ENCODE measurements at places on chromosomes 3 and 15. TPM values are rescaled to one million over a fixed set of nuclear protein-coding genes. Genes with fewer than 3 reads are reported as not detected.

PRR20G gene
- not detected for total RNA-seq

CNTN3 gene
- total RNA-seq: 3.1 TPM

PDE8A gene
- 76.3 TPM for total RNA-seq

KBTBD12 gene
- 0.56 TPM for total RNA-seq

SPATA12 gene
- total RNA-seq: not detected

RASGRP1 gene
- total RNA-seq: 6.2 TPM

CRTC3 gene
- 38.2 TPM for total RNA-seq

MON1A gene
- total RNA-seq: 7.1 TPM

GHSR gene
- total RNA-seq: not detected

- DNase-seq: no peak
These were observed 378.7 kb upstream of the TGFBR2 start for GRCh38 chr3:30227571-30228301.

GRCh38 chr3:46183330-46183729 lies 24.8 kb downstream of the CCR1 start:
- DNase-seq: no peak

DNA sequence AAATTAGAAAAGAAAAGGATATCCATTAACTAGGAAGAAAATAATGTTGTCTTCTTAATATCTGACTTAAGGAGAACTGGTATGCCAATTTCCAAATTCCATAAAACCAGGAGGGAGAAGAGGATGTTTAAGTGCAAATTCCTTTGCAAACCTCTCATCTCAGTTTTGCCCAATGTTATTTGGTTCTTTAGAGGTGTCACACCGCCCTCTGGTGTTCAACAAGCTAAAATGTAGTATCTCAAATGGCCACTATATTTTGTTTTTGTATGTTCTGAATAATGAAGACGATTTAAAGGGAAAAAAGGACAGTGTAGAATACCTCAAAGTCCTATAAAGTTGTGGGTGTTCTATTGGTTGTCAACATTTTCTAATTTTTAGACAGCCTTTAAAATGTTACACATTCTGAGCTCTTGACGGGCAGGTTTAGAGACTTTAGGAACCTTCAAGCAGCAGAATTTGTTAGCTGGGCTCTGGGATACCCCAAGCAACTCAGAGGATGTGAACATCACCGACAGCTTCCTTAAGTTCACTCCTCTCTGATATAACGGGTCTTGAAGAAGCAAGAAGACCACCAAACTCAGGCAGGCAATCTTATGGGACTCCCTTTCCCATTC lies 458.3 kb downstream of the MFSD1 start:
- DNase-seq: no peak

DNA sequence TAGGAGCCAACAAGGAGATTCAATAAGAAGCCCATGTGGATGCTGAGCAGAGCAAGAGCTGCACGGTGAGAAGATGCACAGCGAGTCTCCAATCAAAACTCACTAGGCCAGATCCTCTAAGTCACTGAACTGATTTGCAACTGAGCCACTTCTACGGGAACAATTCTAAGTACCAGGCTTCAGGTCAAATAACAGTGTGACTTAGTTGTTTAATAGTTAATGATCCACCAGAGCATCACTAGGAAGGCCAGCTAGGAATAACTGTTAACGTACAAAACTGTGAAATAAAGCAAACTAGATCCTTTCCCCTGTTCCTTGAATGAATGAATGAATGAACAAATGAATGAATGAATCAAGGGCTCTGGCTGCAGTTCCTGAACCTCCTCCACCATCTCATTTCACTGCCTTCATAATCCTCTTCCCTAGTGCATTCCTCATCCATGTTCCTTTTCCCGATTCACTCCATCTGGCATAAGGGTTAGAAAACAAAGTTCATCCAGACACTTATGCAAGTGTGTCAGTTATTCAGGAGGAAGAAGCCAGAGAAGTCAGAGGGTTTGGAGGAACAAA lies 59.7 kb downstream of the ATP8B4 start:
- DNase-seq: no peak

DNA sequence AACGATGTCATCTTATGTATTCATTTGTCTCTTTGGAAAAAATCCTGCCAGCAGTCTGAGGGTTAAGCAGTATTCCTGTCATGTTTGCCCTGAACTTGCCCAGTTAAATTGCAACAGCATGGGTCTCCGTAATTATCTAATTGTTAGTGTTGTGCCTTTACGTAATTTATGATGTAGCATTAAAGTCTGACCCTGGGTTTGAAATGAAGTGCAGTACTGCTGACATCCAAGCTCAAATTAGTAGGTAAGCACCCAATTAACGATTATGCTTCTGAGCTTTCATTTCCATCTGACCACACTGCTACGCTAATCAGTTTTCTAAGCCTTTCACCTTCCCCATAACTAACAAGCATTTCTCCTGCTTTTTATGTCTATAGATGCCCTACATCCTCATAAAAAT lies 241.8 kb downstream of the ARRDC4 start:
- DNase-seq: no peak

- DNase-seq: no peak
These were observed 2.6 kb downstream of the LTF start for GRCh38 chr3:46462111-46462510.

DNA sequence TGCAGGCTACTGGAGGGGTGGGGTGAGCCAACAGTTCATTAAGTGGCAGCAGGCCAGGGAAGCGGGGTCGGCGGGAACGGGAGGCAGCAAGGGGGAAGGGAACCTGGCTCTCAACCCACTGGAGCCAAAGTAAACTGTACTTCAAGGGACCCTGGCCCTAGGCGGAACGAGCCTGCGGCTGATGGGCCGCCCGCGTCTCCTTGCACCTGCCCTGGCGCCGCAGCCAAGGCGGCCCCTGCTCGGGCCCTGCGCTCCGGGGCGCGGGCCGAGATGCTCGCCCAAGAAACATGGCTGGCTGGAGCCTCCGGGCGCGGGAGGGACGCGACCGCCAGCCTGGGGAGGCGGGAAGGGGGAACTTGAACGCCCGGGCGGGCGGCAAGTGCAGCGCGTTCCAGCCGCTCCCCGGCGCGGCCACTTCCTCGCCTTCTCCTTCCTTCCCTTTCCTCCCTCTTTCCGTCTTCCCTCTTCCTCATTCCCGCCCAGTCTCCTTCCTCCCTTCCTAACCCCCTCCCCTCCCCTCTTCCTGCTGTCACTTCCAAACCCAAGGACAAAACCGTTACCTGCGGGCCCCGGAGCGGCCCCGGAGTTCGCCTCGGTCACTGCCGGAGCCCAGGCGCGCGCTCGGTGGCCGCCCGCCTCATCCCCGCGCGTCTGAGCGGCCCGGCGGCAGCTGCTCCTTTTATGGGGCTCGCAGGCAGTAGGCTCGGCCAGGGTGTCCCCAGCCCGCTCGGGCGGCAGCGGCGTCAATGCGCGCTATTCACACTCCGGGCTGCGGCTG lies 489.7 kb downstream of the MAGI1 start:
- DNase-seq: no peak

- DNase-seq: no peak
These were observed 257.1 kb upstream of the TRIM42 start for GRCh38 chr3:140420621-140421357.

DNA sequence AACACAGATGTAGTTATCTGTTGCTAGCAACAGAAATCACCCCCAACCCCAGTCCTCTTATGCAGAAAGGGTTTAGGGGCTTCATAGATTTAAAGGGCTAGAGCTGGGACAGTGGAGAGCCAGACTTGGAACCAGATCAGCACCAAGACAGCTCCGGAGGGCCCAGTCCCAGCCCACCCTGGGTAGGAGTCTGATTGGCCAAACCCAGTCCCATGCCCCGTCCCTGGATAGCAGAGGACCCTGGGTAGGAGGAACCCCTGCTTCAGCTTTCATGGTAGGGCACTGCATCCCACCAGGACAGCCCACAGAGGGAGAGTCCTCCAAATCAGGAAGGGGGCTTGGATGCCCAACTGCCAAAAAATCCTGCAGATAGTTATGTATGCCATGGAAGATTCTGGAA lies 103.0 kb downstream of the CORO2B start:
- no peak for DNase-seq

GRCh38 chr15:100192097-100193080 lies 149.4 kb downstream of the ADAMTS17 start:
- no peak for DNase-seq

DNA sequence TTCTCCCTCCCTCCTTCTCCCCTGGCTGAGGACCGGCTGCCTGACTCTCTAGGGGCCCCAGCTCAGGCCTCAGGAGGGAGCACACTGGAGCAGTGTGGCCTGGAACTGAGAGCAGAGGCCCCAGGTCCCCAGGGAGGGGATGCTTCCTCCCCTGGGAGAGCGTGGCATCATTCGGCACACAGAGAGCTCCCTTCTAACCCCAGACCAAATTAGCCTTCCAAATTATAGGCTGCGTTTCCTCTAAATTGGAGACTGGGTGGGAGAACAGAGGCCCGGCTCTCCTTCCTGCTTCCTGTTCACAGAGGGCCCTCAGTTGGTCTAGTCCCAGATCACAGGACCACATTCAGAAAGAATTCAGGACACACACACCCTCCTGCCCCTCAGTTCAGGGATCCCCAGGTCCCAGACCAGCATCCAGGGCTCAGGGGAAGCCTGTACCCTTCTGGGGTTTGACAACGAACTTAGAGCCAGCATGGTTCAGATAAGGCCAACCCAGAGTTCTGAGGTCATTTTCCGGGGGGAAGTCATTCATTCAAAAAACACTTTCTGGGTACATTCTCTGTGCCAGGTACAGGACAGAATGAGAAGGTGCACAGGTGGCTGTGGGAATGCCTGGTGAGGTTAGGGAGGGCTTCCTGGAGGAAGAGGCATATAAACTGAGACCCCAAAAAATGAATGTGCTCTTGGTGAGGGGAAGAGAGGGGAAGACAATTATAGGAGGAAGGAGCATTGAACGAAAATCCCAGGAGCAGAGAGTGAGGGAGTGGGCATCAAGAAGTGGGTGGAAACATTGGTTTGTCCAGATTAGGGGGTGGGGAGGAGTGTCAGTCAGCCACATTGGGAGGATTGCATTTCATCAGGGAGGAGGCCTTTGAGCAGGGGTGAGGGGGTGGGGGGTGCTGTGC lies 28.4 kb upstream of the RPL29 start:
- no peak for DNase-seq

DNA sequence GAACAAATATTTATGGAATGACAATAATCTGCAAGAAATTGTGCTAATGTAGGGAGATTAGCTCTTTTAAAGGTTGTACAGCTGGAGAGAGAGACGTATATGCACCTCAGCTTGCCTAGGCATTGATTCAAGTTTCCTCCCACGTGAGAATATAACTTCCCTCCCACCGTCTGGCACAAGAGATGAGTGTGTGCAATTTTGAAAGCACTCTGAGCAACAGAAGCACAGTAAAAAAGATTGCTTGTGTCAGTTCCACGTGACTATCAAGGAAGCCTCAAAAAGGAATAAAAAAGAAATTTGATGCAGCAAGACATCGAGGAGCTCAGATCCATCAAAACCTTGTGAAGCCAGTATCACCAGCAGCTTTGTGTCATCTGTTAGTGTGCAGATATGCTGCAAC lies 435.3 kb downstream of the TUSC7 start:
- no peak for DNase-seq

- DNase-seq: no peak
These were observed 153.1 kb upstream of the DPH6 start for GRCh38 chr15:35698966-35699575.

DNA sequence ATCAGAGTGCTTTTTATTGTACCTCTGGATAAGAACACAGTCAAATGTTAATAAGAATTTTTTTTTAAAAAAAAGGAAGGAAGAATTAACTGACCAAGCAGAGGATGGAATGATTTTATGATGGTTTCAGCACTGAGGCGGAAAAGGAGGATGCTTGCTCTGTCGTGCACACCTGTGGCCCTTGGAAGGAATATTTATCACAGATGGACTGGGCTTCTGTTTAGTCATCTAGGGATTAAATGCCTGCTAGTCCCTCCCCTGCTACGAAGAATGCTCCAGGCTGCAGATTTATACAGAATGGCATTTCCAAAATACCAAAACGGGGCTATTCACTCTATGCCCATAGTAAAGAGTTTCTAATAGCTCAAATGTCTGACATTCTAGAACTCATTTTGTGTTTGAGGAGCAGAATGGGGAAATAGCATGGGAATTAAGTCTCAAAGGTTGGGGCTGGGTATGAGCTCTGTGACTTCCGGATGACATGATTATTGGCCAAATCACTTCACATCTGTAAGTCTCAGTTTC lies 92.8 kb upstream of the BCL6 start:
- DNase-seq: no peak

GRCh38 chr15:77186594-77187011 lies 115.7 kb upstream of the TSPAN3 start:
- no peak for DNase-seq

DNA sequence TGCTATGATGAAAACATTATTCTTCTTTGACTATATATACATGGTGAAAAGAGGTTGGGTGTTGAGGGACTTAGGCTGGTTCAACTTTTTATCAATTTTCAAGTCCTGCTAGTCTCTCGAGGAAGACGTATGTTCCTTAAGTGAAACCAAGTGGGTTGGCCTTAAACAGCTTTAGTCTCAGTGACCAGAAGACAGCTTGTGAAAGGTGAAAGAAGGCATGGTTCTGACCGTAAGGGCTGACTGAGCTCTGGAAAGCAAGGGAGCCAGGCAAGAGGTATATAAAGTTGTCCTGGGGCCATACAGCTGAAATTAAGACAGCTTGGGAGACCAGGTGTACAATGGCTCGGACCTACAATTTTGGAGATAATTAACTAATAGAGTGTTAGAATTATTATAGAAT lies 128.9 kb upstream of the TP63 start:
- no peak for DNase-seq

- no peak for DNase-seq
These were observed 130.6 kb upstream of the FHIT start for GRCh38 chr3:61381745-61382392.

- DNase-seq: no peak
These were observed 665.9 kb downstream of the ZBBX start for GRCh38 chr3:166714206-166714605.

- DNase-seq: no peak
These were observed 4.9 kb downstream of the TM2D3 start for GRCh38 chr15:101647251-101647650.

Measured in omental fat pad (tissue), 4 donors.